Kidney epithelial cell (primary cell): ENCODE measurements at places on chromosomes 4 and X. TPM values are rescaled to one million over a fixed set of nuclear protein-coding genes. Genes with fewer than 3 reads are reported as not detected.

SPINK2 gene
- not detected in 2 replicates for total RNA-seq

KCTD8 gene
- 0.96 and 4.8 TPM in 2 replicates for total RNA-seq

GLOD5 gene
- total RNA-seq: not detected in 2 replicates

MTCP1 gene
- total RNA-seq: 0.27 and 1.1 TPM in 2 replicates

CYLC1 gene
- total RNA-seq: not detected in 2 replicates

GASK1B gene
- 1.8 and 2.6 TPM in 2 replicates for total RNA-seq

USP17L29 gene
- total RNA-seq: not detected in 2 replicates

USP9X gene
- 53.7 and 56.3 TPM in 2 replicates for total RNA-seq

ENPP6 gene
- total RNA-seq: under 0.01 and 0.04 TPM in 2 replicates

HHIP gene
- 0.27 and 0.54 TPM in 2 replicates for total RNA-seq

- peak; percentile 63 for DNase-seq
These were observed 601 bp upstream of the TCEANC start for GRCh38 chrX:13652287-13652793.

DNA sequence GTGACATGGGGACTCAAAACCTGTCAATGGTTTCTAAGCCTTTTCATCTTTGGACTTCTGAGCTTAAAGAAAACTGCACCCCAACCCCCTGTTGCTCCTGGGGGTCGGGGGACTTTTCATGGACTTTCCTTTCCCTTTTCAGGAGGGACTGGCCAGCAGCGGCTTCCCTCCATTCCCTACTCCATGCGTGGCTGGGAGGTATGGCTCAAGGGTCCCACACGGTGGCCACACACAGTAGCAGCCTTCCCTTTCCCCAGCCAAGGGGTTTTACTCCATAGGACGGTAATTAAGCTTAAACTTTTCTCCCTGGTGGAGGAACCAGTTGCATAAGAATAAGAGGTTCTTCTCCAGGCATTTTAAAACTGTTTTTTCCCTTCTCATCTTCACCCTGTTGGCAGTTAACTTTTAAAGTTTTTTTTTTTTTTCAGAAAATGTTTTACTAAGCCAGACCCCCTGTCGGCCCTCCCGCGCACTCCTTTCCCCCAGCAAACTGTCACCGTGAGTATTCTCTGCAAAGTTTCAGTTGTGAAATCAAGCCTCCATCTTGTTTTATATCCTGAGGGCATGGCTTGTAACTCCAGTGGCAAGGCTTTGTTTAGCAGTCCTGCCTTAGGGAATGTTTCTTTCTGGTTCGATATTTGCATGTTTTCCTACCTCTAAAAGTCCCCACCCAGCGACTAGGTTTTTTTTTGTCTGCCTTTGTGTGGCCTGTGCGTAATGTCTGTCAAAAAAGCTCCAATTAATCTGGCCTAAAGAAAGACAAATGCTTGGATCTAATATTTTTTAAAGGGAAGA, 325.7 kb downstream of the TLL1 start:
- DNase-seq: no peak

DNA sequence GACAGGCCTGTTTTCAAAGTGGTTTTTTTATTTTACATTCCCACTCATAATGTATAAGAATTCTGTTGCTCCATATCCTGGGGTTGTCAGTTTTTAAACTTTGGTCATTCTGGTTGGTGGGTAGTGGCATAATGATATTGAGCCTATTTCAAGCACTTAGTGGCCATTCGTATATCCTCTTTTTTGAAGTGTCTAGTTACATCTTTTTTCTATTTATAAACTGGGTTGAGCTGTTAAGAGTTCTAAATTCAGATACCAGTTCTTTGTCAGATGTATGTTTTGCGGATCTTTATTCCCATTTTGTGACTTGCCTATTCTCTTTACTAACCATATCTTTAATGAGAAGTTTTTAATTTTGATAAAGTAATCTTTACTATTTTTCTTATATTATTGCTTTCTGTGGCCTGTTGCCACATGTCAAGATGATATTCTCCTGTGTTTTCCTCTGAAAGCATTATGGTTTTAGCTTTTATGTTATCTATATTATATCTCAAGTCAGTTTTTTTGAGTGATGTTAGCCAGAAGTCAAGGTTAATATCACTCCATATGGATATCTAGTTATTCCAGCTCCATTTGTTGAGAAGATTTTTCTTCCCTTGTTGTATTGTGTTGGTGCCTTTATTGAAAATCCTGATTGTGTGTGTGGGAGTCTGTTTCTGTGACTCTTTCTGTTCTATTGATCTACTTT, 110.9 kb downstream of the FHIP1A start:
- no peak for DNase-seq

DNA sequence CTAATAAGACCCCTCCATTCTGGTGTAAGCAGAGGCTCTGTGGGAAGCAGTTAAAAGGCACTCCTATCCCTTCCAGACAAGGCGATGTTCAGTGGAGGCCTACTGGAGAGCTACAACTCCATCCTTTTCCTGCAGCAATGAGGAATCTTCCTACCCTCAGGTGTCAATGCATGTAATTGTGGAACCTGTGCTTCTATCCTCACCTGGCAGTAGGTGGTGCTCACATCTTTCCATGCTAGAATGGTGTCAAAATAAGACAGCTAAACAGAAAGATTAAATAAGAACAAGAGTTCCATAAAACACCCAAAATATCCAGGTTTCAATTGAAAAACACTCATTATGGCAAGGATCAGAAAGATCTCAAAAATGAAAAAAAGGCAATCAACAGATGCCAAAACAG, 224.6 kb downstream of the IL15 start:
- no peak for DNase-seq

- DNase-seq: no peak
These were observed 69.9 kb upstream of the BRS3 start for GRCh38 chrX:136417806-136418205.

- DNase-seq: no peak
These were observed 245.3 kb upstream of the JADE1 start for GRCh38 chr4:128564081-128564630.

- peak; percentile 9 for DNase-seq
These were observed at the start of gene ZDHHC15 for GRCh38 chrX:75522565-75523431. Gene ZDHHC15 (minus strand): TSS chrX:75523037. CDS start chrX:75523024, 13 bp downstream.

DNA sequence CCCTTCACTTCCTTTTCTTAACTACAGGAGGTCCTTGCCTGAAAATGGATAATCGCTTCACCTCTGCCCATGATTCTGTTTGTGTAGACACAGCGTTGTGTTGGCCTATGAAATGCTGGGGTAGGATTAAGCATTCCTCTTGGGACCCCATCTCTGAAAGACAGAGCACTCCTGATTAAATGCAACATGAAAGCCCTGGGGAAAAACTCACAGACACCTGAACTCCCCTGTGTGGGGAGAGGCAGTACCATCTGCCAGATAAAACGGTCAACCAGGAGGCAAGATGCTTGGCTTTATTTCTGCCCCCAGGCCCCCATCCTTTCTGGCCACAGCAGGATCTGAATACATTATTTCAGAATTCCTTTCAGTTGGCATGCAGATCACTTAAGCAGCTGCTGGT, 1.9 kb downstream of the LGI2 start:
- DNase-seq: no peak

DNA sequence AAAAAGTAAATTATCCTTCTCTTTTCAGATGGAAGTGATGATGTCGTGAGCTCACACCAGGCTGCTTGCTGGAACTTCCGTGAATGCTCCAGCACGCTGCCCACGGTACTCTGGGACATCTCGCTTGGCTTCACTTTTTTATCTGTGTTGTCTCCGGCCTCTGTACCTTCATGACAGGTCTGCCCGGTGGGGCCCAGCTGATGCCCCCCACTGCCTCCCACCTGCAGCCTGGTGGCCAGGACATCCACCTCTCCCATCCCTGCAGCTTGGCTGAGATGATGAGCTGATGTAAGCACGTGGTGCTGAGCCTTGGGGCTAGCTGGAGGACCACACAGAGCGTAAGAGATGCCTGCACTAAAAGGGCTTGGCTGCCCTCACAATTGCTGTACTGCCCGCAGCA, 59.0 kb upstream of the HELT start:
- DNase-seq: no peak

- DNase-seq: no peak
These were observed 15.2 kb upstream of the PHOX2B start for GRCh38 chr4:41763729-41764128.

DNA sequence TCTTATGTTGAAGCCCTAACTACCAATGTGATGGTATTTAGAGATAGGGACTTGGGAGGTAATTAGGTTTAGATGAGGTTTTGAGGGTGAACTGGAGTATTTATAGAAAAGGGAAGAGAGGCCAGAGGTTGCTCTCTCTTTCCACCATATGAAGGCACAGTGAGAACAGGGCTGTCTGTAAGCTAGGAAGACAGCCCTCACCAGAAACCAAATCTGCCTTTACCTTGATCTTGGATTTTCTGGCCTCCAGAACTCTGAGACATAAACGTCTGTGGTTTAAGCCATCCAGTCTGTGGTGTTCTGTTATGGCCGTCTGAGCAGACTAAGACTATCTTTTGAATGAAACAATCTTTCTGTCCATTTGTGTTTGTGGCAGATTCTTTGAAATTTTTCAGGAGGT, 223.7 kb downstream of the PDHA2 start:
- no peak for DNase-seq

DNA sequence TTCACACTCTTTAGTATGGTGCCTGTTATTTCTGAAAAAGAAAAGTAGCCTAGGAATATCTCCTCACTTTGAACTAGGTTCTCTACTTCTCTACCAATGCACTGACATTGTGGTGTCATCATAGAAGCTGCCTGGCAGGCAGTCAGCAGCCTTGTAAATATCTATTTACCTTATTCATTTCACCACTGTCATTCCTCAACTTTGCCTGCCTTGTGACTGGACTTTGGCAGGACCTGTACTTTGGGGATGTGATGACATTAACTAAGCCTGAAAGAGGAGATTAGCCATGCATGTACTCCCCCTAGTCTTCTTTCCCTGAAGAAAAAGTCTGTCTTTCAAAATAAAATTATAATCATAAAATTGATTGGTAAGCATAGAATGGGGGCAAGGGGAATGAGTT, 207.2 kb downstream of the ARAP2 start:
- DNase-seq: no peak

DNA sequence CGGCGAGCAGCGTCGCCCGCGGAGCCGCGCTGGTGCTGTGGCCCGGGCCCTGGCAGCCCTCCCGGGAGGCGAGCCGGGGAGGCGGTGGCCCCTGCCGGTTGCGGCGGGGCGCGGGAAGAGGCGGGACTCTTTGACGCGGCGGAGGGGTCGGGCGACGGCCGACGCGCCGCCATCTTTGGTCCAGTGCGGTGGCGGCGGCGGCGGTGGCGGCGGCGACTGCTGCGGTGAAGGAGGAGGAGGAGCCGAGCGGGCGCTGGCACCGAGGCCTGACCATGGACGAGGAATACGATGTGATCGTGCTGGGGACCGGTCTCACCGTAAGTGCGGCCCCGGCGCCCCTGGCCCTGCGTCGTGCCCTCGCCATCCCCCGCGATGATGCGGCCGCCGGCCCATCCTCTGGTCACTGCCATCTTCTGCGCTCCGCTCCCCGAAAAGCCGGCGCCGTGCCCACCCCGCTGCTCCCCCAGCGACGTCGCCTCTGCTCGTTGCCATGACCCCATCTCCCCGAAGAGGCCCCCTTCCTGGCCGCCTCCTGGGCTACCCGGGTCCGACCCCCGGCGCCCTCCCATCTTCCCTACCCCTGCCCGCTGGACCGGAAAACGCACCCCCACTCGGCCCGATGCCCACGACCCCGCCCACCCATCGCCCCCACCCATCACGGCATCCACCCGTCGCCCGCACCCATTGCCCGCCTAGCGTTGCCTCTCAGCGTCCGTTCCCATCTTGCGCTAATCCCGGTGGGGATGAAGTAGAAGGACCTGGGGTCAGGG, at the start of gene GDI1:
Gene GDI1 (plus strand): TSS at position 172 of the 770 bp plus-strand sequence. CDS start 101 bp downstream, at position 273.
- no peak for DNase-seq

DNA sequence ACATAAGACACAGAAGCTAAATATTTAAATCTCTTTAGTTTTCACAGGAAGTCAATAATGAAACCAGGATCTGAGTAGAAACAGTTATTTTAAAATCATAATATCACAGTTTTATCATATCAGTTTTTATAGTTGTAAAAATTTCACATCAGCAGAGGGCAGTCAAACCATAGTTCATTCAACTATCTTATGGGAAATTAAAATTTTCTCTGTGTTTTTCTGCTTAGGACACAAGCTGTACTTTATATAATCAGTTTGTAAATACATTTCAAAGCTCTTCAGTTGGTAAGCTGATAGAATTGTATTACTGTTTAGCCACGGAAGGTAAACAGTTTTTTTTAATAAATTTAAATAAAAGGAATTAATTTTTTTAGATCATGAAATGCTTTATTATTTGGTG, 204.8 kb upstream of the NUDT6 start:
- no peak for DNase-seq
